ENCODE measurements at places on chromosomes 7 and 10.

GRCh38 chr7:103447073-103447960, 1.3 kb upstream of the SLC26A5 start:
- no peak for DNase-seq

DNA sequence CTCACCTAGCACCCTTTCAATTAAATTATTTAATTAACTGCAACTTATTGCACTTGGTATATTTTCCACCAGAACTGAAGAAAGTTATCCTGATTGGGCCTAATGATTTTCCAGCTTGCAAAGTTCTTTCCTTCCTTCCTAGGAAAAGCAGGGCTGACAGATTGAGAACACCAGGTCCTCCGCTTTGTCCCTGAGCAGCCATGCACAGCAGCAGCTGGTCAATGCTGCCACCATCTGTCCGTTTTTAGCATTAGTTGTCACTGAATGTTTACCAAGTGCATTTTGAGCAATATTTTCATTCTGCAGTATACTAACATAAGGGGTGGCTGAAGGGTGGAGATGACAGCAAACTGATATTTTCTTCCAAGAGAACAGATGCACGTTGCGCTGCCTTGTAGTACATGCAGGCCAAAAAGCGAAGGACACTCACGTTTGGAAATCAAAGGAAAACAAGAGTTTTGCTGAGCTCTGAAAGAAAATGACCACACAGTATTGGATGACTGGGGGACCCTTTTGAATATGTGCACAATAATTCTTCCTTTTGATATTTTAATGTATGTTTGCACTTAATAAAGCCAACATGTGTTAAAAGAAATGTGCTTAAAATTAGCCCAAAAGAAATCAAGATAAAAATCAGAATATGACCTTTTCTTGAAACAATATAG, 248.8 kb upstream of the PTN start:
- no peak for DNase-seq

DNA sequence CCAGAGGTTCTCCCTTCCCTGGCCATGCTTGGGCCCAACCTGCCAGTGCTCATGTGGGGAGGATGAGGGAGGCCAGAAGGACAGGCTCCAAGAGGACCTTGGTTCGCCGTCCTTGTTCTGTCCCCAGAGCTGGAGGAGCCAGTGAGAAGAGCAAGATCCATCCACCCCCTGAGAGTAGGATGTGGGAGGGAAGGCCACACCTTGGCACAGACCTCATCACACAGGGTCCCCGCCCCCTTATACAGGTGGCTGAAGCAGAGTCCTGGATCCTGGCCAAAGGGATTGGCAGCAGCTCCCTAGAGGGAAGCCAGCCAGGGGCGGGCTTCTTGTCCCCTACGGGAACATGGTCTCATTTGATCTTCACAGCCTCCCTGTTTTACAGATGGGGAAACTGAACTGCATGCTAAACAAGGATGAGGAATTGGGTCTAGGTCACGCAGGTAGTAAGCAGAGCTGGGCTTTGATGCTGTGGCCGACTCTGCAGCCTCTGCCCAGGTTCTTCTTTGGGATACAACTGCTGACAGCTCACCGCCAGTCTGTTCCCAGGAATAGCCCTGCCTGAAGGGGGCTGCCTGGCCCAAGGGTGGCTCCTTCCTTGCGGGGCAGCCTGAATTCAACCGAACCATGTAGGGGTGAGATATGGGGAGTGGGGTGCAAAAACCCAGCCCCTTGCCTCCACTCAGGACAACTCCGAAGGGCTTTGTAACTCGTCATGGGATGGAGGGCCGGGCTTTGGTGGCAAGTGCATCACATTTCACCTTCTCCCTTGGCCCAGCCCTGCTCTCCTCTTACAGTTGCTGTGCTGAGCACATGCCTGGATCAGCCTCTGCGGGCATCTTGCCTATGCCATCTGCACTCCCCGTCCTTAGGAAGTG, 62.2 kb upstream of the KDM7A start:
- no peak for DNase-seq

- no peak for DNase-seq
Observed at GRCh38 chr10:68212721-68213352, 19.1 kb downstream of the ATOH7 start.

DNA sequence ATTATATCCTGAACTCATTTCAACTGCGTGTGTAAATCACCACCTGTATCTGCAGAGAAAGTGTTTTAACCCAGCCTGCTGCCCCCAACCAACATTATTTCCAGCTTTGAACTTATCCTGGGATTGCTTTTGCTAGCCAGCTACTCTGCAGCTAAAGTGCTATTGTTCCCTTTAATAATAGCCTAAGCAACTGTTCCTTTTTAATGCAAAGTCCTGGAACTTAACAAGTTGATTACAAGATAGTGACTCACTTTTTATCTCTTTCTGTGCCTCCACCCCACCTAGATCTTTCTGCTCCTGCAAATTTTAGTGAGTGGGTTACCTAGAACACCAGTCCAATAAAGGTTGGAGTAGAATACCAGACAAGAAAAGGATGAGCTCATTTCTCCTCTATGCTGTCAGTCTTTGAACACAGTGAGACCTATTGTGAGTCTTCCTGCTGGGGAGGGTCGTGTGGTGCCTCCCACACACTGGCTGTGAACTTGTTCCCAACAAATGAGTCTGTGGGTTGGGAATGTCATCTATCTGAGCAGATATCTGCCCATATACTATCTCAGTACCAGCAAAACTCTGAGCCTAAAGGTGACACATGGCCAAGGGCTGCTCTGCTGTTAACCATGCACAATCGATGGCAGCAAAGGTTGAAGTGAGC, 137.7 kb downstream of the FAM204A start:
- DNase-seq = no peak

DNA sequence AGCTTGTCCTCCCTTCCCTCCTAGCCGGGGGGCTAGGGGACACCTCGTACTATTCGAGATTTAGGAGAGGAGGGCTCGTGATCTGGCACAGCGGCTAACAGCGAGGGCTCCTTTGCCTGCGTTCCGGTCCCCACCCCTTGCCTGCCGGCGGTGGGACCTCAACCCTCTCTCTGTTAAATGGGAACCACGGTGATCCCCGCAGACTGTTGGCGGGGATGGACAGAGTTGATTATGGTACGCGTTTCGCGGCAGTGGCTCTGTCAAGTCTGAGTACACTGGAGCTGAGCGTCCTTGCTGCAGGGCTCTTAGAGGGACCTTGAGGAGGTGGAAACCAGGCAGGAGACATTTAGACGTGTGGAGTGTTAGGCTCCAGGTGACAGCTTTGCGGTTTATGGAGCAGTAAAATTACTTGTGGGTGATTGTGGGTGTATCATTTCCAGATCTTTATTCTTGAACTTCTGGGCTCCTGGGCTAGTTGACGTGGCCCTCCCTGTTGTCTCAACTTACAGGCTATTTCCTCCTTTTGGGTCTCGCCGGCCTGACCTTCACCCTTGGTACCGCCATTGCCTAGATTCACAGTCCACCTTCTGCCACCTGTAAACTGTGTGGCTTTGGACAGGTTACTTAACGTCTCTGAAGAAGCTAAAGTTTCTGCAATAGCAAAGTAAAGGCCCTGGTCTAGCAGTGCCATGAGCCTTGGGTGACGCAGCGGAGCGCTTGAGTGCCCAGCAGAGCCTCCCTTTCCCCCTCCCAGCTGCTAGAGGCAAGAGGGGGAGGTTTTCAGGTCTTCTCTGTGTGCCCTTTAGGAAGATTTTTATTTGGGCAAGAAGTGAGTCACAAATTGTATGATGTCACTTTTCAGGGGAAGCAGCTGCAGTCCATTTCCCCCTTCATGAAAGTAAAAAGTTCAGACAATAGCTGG, 739 bp downstream of the CASP7 start:
- no peak for DNase-seq

DNA sequence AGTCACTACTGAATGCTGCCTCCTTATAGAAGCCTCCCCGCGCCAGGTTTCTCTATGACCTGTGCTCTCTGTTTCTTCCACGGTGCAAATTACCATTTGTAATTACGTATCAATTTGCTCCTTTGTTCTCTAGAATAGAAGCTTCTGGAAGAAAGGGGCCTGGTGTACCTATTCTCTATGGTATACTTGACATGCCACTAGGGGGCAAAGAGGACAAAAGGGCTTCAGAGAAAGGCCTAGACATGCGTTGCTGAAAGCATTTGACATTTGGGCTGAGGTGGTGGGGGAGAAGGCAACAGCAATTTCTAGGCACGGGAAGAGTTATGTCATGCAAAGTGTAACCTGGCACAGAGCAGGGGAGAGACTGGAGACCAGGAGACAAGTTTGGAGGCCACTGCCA, 148.7 kb downstream of the WDR11 start:
- DNase-seq = no peak

Data from esophagus squamous epithelium (tissue), 5 donors.